Urinary bladder (tissue), 4 donors: ENCODE measurements at places on chromosomes 3 and 15. TPM values are rescaled to one million over a fixed set of nuclear protein-coding genes. Genes with fewer than 3 reads are reported as not detected.

- no peak for DNase-seq
Measured at GRCh38 chr3:64027658-64028057, 4.4 kb upstream of the PSMD6 start.

DNA sequence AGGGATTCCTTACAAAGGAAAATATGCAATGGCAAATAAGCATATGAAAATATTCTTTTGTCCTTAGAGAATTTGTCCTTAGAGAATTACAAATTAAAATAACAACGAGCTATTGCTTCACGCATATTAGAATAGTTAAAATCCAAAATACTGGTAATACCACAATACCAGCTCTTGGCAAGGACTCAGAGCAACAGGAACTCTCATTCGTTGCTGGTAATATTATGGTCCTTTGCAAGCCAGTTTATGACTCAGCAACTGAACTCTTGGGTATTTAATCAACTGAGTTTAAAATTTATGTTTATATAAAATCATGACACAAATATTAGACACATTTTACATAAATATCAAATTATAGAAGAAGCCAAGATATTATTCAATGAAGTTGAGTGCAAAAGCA is 1730.4 kb downstream of the SI start:
- no peak for DNase-seq

DNA sequence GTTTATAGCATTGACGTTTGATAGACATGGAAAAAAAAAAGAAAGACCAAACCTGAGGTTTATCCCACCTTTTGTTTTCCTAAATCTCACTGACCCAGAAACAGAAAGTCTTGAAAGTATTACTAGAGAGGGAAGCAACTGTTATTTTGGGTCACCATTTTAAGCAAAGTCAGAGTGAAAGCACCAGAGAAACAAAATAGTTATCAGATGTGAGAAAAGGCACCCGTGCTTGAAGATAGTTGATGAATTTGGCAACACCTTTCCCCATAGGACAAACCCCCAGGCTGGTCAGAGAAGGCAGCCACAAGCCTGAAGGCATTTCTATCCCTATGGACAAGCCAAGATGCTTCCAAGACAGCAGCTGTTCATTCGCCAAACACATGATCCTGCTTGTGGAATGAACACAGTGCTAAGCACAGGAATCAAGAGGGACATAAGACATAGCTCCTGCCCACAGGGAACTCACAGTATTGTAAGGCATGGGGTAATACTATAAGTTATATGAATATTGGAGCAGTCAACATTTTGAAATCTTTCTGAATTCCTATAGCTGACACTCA is 170.9 kb downstream of the ERC2 start:
- DNase-seq = no peak

- DNase-seq = no peak
Measured at GRCh38 chr3:11060500-11061251, 68.1 kb downstream of the SLC6A1 start.

- DNase-seq = no peak
Measured at GRCh38 chr3:110650741-110651140, 420.9 kb upstream of the NECTIN3 start.

GRCh38 chr15:47727676-47728075 is 10.4 kb downstream of the SEMA6D start:
- DNase-seq = no peak

- DNase-seq = no peak
Measured at GRCh38 chr15:51982770-51983103, 11.2 kb upstream of the LEO1 start.

DNA sequence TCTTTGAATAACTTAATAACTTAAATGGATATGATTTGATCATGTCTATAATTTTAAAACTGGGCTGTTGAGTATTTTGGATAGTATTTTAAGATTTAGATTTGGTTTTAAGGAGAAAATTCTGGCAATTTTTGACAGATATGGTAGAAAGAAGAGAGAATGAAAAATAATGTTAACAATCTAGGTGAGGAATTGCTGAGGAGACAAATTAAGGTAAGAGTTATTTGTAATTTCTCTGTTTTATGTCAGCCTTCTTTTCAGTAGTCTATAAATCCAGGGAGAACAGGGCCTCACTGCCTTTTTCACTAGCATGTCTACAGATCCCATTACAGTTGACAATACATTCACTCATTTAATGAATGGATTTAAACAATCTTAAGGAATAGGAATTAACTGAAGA is 144.7 kb downstream of the SERPINI1 start:
- DNase-seq = no peak

- no peak for DNase-seq
Measured at GRCh38 chr3:43707266-43707665, 16.5 kb downstream of the ABHD5 start.

GRCh38 chr3:197144188-197144587 is 114.6 kb upstream of the MELTF start:
- no peak for DNase-seq

DNA sequence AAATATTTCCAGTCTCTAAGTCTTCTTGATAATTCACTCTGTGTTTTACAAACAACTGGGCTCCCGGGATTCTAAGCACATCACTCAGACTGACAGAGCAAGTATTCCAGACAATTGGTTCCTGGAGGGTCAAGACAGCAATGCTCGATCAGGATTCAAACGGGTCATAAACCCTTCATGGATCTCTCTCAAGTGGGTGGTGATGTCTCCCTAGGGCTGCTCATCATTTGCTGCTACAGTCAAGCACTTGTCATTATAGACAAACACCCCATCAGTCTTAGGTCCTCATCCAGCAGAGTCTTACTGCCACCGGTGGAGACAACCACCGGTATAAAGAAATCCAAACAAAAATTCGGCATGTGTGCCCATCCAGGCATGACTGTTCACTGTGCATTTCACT is 921.1 kb downstream of the FHIT start:
- DNase-seq = no peak

Gene TTC23
- total RNA-seq = 57.0 TPM

Gene GRAMD1C
- 14.3 TPM for total RNA-seq

Gene PLCD1
- total RNA-seq = 14.6 TPM

Gene ZNF385D
- total RNA-seq = 46.2 TPM

Gene SERINC4
- total RNA-seq = not detected
